ENCODE measurements at places on chromosomes 5 and 9.

GRCh38 chr5:54792611-54793404 is 192.6 kb downstream of the ESM1 start:
- DNase-seq = peak; percentile 17

DNA sequence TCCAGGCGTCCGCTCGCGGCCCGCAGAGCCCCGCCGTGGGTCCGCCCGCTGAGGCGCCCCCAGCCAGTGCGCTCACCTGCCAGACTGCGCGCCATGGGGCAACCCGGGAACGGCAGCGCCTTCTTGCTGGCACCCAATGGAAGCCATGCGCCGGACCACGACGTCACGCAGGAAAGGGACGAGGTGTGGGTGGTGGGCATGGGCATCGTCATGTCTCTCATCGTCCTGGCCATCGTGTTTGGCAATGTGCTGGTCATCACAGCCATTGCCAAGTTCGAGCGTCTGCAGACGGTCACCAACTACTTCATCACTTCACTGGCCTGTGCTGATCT is 294 bp downstream of the ADRB2 start:
- DNase-seq = no peak

- DNase-seq = no peak
Measured at GRCh38 chr5:150057052-150057451, 29.3 kb downstream of the CSF1R start.

GRCh38 chr9:72997387-72997995 is 44.6 kb upstream of the ALDH1A1 start:
- peak; percentile 72 for DNase-seq

DNA sequence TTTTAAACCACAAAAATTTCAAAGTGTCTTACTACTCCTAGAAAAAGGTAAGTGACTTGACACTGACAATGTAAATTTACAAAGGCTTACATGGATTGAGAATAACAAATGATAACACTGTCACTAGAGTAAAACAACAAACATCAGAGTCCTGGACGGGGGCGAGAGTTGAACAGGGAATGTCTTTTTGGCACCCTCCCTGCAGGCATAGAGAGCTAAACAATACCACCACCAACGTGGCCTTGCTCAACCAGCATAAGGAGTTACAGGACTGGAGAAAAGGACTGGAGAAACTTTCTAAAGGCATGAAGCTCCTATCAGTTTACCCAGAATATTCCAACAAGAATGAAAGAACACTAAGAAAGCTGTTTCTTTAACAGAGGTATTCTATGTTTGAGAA is 55.3 kb downstream of the PTBP3 start:
- DNase-seq = no peak
